NCI-H748 treated with DMSO at 0.1 percent for 48 hours (cell line): ENCODE measurements at places on chromosomes 2 and 18.
A peak's percentile ranks its signal among the peaks of the same experiment; 100 is the strongest.

DNA sequence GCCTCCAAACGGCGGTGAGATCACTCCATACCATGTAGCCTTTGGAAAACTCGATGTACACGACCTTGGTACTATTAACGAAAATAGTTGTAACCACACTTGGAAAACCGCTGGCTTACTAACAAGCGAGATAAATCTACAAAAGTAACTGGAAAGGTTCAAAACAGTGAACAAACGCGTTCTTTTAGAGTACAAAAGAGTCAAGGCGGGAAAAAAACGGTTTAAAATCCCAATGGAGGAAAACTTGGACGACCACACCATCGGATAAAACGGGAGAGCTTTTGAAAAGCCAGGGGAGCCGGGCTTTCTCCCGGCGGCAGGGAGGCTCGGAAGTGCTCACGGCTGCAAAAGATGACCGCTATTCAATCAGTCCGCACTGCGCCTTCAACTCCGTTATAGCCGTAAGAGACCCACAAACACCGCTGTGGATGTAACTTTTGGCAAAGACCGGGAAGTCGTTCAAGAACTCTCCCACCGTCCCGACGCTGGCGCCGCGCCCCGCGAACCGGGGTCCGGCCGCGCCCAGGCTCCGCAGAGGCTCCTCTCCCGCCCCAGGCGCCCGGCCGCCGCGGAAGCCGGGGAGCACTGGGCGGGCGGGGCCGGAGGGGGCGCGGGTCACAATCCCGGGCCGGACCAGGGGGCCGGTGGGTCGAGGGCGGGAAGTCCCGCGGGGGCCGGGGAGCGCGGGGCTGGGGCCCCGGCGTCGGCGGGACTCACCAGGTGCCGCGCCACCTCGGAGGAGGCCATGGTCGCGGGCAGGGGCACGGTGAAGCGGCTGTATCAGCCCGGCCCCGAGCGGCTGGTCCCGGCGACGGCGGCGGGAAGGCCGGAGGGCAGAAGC, 465 bp downstream of the SEPTIN10 start:
- DNase-seq, result no peak

DNA sequence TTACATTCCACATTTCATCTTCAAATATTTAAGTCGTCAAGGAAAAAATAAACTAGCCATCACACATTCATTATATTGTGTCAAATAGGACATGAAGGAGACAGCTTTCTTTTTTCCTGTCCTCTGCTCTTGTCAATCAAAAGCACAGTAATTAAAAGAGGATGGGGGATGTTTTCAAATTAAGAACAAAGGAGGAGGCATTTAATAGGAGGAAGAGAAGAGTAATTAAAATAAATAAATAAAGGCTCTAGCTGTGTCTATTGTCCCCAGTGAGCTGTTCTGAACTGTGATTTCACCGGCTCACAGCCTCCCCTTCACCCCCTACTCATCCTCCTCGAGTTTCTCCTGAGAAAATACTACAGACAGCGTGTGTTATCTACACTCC, 1377.1 kb upstream of the PIK3C3 start:
- DNase-seq, result peak; percentile 65

DNA sequence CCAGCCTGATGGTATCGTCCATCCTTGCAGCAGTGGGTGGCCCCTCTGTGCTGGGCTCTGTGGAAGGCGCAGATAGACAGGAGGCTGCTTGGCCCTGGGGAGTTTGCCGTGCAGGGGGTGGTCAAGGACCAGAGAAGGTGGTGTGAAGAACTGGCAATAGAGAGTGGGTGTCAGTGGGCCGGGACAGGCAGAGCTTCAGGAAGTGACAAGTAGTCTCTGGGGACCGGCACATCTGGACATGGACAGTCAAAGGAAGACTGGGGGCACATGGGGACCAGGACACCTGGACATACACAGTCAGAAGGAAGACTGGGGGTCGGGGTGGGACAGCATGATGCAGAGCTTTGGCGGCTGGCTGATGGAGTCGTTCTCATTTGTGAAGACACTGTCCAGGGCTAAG, 335.9 kb downstream of the AGAP1 start:
- no peak for DNase-seq

DNA sequence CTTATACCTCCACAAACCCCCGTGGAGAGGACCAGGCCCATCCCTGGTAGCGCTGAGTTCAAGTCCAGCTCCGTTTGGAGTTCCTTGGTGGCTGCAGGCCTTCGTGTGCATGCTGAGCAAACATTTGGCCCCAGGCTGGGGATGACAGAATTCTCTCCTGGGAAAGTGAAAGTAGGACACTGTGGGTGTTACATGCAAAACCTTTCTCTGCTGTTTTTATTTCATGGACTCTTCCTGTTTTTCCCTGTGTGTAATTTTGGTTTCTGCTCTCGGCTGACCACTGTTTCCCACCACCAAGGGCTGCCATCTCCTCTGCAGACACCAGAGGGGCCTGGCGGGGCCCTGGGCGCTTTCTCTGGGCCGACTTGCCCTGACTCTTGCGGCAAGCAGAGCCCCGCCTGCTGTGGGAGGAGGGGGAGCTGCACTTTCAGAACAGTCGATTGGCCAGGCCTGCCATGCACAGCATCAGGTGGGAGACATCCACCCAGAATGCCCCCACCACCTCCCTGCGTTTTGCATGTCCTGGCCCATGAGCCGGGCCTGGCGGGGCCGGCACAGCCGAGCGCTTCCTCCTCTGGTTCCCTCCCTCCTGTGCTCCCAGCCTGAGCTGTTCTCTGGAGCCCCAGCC, 102.4 kb downstream of the CABLES1 start:
- no peak for DNase-seq

DNA sequence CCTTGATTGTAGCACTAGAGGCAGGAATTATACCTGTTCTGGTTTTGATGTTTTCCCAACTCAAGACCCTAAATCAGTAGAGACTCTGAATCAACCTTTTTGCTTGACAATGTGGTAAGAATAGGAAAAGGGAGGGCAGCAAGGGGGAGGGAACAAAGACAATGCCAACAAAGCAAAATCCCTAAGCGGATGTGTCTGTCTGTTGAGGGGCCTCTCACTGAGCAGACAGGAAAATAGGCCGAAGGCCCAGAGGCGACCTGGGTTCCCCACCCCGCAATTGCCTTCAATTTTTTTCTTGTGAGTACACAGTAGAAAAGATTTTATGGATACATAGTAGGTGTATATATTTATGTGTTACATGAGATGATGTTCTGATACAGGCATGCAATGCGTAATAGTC, 75.6 kb downstream of the MAP4K4 start:
- no peak for DNase-seq

DNA sequence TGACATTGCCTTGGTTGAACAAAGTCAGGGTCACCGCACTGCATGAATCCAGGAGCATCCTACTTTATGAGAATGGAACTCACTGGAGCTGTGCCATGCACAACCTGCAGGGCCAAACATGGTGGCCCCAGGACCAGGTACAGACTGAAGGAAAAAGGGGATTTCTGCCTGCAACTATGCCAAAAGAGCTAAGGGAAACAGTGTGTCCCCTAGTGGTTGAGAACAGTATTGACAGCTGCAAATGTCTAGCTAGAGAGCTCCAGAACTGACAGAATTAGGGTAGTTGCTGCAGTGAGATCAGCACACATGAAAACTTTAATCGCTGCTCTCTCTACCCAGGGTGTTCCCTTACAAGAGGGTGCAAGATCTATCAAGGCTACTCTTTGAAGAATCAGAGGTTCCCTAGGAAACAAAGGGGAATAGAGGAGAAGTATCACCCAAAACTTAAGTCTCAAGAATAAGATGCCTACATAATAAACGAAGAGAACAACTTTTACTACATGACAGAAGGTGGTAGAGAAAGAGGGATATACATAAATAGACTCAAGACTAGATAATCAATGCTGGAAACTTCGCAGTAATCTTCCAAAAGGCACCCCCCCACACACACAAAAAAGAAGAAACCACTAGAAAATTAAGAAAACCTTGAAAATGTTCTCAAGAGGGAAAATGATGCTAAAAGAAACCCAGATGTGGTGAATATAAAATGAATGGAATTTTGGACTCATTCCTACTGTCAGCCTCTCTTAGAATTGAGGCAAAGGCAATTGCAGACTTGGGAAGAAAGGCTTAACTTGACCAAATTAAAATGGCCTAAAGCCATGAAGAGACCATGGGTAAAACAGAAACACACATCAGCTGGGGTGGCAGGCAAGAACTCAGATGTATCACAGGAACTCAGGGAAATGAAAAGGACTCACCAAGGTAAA, 43.6 kb upstream of the IHH start:
- peak; percentile 44 for DNase-seq

GRCh38 chr2:129930451-129930850, 49.0 kb upstream of the RAB6C start:
- DNase-seq, result no peak

DNA sequence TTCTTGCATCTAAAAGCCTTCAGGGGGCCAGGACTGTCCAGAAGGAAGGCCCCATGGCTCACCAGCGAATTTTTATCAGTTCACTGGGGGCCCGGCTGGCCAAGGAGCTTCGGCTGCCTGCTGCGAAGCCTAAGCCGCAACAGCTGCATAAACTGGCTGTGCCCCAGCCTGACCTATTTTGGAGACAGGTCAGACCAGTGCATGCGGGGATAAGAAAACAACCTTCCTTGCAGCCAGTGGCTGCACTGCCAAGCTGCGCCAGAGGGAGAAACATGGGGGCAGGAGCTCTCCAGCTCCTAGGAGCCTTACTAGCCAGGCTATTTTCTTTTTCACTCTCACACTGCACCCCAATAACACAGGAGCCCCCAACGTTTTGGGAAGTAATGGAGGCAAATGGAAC, 15.2 kb downstream of the PAX3 start:
- DNase-seq, result no peak

GRCh38 chr18:24734058-24734457, 273.6 kb downstream of the HRH4 start:
- DNase-seq, result peak; percentile 52

- DNase-seq, result no peak
Observed at GRCh38 chr2:230863442-230864121, 1.2 kb upstream of the ITM2C start.

DNA sequence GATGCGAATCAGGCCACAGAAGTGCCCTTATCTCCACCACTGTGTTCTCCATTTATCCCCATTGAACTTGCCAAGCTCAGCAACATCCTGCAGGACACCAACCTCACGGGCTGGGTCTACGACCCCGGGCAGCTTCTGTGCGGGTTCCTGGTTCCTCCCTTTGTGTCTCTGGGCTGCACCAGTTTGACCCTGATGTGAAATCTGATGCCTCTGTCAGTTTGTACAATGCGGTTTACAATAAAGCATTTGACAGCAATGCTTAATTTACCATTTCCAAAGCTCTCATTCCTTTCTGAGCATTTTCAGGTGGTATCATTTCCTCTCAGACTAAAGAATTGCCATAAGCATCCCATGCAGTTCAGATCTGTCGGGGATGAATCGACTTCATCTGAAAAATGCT, 3.3 kb upstream of the TMEM18 start:
- DNase-seq, result no peak

GRCh38 chr2:205984381-205984780, 101.6 kb downstream of the INO80D start:
- DNase-seq, result no peak

DNA sequence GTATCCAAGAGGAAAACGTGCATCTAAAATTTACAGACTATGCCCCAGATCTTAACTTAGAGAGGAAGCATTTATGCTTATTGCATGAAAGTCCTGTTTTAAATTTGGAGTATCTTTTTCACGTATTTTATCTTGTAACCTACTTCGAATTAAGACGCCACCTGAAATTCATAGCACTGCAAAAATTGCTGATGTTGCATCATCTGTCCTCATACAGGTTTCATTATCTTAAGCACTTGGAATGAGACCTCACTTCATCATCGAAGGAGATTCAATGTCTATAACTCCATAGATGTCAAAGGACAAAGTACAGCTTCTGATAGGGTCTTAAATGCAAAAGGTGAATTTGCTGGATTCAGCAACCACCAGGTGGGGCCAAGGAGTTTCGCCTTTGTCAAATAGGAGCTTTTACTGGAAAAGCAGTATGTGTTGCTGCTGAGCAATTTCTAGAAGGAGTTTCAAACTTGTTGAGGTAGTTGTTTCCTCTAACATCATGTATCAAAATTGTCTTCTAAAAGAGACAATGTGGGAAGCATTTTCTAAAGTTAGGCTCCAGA, 106.4 kb upstream of the CCDC85A start:
- DNase-seq, result no peak

DNA sequence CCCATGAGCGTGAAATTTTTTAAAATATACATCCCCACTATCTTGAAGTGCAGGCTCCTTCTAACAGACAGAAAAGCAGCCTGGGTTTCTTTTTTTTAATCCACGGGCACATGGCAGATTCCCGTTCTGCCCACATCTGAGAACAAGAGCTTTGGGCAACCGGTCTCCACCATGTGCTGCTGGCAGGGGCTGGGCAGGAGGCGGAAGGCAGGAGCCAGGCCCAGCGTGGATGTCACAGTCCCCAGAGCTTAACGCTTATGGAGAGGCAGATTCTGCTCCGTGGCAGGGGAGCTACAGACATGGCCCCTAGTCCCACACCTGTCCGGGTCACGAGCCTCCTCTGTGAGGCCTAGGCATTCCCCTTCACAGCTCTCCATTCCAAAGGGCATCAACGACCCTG, 503.0 kb upstream of the MYT1L start:
- DNase-seq, result no peak

- no peak for DNase-seq
Observed at GRCh38 chr2:98484121-98484557, 39.5 kb downstream of the INPP4A start.

DNA sequence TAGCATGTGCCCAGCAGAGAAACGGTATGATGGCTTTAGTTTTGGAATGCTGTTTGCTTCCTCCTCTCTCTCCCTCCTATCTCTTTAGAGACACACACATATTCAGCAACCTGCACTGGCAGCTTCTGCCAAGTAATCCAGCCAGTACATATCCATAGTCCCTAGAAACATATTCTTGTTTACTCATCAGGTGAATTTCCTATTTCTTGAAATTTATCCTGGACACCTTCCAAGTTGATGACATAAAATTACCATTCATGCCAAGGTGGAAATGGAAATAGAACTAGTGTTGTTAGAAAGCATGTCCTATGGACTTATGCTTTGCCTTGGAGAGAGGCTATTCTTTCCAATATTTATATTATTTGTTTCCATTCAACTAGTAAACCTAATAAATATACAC, 50.9 kb upstream of the RGPD4 start:
- DNase-seq, result no peak

- DNase-seq, result no peak
Observed at GRCh38 chr2:58739033-58739432, 497.9 kb upstream of the FANCL start.

GRCh38 chr2:64063924-64064331, 44.7 kb upstream of the VPS54 start:
- no peak for DNase-seq

DNA sequence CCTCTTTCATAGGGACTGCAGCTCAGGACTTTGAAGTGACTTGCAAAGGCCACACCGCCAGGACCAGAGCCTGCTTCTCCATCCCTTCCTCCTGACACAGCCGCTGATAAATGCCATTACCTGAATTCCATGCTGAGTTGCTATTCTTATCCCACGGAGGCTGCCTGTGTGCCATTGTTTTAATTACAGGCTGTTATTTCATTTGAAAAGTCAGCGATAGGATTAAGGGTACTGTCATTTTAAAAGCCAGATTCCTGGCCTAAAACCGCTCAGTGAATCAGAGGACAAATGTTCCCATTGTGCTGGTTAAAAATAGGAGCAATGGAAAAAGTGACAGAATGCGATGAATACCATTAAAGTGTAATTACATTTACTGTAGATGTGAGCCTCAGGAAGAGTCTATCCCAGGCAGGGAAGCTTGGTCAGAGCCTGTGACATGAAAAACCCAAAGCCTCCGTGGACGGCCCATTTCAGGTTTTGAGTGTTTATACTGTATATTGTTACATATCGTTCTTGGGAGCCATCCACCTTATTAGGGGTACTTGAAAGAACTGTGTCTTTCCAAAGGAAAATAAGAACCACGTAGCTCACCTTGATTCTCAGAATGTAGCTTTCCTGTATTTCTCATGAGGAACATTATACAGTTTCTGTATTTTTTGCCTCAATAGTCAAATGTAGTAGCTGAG, 41.3 kb downstream of the PDCL3 start:
- no peak for DNase-seq
